ENCODE measurements at places on chromosomes 7 and 10.
A peak's percentile ranks its signal among the peaks of the same experiment; 100 is the strongest.

- DNase-seq, result no peak
Measured at GRCh38 chr10:51926337-51926736, 226.9 kb upstream of the CSTF2T start.

DNA sequence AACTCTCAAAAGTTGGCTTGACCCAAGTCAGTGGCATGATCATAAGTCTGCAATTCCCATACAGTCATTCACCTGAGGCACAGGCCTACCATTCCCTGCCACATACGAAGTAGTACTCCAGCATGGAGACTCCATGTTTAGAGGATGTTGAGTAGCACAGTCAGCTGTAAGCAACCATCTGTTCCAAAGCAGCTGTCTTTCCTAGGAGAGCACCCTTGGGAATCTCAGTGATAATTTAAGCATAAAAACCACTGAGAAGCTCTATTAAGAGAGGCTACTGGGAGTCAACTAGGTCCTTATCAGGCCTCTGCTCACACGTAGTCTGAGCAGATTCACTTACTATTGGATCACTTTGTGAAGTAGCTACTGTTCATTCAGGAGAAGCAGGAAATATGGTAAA lies 61.6 kb upstream of the UNC5B start:
- DNase-seq, result peak; percentile 45

- DNase-seq, result no peak
Measured at GRCh38 chr10:80484243-80484642, 30.1 kb downstream of the TSPAN14 start.

GRCh38 chr7:50210706-50211115 lies 93.8 kb upstream of the IKZF1 start:
- DNase-seq, result no peak

- no peak for DNase-seq
Measured at GRCh38 chr7:89458114-89458513, 662.6 kb upstream of the TEX47 start.

GRCh38 chr10:113630929-113631533 lies 32.8 kb downstream of the NRAP start:
- DNase-seq, result no peak

DNA sequence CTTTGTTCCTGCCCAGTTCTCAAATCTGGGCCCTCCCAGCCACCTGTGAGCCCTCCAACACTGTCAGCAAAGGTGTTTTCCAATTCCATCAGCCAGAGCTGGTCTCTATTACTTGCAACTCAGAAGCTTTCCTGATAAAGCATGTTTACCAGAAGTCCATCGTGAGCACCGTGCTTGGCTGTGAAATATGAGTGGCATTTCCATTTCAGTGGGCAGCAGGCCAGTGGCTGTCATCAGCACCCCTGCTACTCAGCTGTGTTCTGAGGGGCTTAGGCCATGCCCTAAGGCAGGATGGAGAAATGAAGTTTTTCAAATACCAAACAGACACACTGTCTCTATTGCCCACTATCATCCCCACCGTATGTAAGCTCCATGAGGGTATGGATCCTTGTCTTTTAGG lies 12.7 kb upstream of the BNIP3 start:
- DNase-seq, result no peak

DNA sequence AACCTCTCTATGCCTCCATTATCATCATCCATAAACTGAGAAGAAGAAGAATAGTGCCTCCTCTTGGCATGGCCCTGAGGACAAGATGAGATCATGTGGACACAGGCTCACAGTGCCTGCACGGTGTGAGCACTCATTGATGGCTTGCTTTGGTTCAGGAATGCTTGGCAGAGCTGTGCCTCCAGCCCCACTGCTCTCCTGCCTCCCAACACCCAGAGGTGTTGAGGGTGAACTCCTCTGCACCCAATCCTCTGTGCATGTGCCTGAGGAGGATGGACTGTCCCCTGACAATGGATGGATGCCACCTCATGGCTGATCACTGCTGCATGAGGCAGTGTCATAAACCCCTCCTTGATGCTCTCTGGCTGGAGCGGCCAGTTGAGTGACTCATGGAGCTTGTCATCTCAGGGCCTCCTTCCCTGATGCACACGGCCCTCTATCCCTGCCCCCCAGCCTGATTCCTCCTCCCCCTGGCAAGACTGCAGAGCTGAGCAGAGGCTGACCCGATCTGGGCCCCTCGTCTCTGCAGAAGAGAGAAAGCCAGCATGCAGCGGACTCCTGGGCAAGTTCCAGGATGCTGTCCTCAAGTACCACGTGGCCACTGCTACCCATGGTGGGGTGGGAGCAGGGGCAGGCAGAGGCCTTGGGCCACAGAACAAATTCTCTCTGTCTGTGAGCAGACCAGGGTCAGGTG lies 136.3 kb downstream of the KCNMA1 start:
- DNase-seq, result no peak

DNA sequence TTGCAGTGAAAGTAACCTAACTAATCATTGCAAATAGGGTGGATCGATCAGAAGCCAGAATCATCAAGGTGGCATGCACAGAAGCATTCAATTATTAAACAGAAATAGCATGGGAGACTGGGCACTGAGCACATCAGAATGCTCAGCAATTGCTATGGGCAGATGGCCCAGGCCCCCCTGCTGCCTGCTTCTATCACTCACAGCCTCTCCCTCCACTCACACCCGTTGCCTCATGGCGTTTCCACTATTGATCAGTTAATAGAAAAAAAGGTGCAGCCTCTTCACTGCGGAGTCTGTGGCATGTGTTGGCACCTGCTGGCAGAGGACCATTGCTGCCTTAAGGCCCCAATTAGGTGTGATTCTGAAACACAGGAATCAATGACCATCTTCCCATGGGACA lies 11.2 kb upstream of the HTR5A start:
- no peak for DNase-seq

DNA sequence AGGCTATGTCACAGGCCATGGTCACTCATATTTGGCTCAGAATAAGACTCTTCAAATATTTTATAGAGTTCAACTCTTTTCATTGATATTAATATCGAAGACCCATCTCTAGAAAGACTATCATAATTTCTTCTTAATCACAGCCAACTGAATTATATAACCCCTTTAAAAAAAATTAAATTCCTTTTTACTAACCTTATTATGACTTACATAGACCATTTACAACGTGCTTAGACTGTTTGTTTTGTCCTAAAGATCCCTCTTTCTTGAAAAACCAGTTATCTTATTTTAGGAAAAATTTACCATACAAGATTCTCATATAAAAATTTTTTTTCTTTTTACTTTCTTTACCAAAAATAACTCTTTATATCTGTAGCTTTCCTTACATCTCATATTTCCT lies 10.2 kb upstream of the TMEM254 start:
- no peak for DNase-seq

GRCh38 chr10:86963341-86963919 lies 4.9 kb upstream of the ADIRF start:
- peak; percentile 65 for DNase-seq

- no peak for DNase-seq
Measured at GRCh38 chr7:75629044-75629443, 109.7 kb downstream of the HIP1 start.

GRCh38 chr10:89214566-89215165 lies 7.5 kb upstream of the CH25H start:
- no peak for DNase-seq
